ENCODE measurements at places on chromosomes 12 and 14. TPM values are rescaled to one million over a fixed set of nuclear protein-coding genes. Genes with fewer than 3 reads are reported as not detected.

- DNase-seq, result no peak
Measured at GRCh38 chr14:33833706-33834465, 117.0 kb downstream of the EGLN3 start.

GRCh38 chr12:45138609-45139008, 77.3 kb upstream of the ANO6 start:
- no peak for DNase-seq

DNA sequence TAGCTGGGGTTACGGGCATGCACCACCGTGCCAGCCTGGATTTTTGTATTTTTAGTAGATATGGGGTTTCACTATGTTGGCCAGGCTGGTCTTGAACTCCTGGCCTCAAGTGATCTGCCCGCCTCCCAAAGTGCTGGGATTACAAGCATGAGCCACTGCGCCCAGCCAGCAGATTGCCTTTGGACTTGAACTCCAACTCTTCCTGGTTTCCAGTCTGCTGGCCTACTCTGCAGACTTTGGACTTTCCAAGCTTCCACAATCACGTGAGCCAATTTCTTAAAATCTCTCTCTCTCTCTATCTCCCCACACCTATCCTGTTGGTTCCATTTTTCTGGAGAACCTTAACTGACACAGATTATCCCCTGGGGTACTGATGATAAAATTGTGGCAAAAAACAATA, 55.0 kb downstream of the EMP1 start:
- no peak for DNase-seq

UBR7 gene
- total RNA-seq, result 55.2 TPM

DNA sequence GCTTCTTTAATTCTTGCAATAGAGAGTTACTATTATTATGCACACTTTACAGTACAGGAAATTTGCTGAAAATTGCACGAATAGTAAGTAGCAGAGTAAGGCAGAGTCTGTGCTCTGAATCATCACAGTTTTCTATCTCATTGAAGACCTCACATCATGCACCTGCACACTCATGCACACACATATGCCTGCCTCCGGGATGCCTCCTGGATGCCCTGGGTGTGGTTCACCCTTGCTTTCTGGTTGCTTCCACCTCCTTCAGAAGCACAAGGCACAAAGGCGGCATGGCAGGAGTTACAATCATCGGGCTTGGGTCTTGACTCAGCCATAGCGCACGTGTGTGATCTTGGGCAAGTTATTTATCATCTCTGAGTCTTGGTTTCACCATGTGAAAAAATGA, 564.0 kb downstream of the VRK1 start:
- DNase-seq, result no peak

SYT1 gene
- total RNA-seq, result 18.2 TPM

Measured in uterus (tissue), 4 donors.